Activated CD4-positive, alpha-beta memory T cell treated with anti-CD3 and anti-CD28 coated beads, Interleukin-2, amount 10 ng/mL, durations not matched to agents 7 days and 5 days (primary cell): ENCODE measurements at places on chromosomes 3 and 15. TPM values are rescaled to one million over a fixed set of nuclear protein-coding genes. Genes with fewer than 3 reads are reported as not detected.

The RPL32 gene
- 1,730 TPM for total RNA-seq

- no peak for DNase-seq
- H3K4me1 ChIP-seq: no peaks in the 10 kb centered on the region
- H3K4me3 ChIP-seq: no peak overlapping the region
- H3K36me3 ChIP-seq: no peaks in the 10 kb centered on the region
- no peaks in the 10 kb centered on the region for H3K27me3 ChIP-seq
Observed at GRCh38 chr3:46710671-46711295, 6.9 kb downstream of the PRSS50 start.

- H3K4me3 ChIP-seq: no peak overlapping the region
- H3K36me3 ChIP-seq: no peaks in the 10 kb centered on the region
- H3K27me3 ChIP-seq: no peaks in the 10 kb centered on the region
- no peaks in the 10 kb centered on the region for H3K4me1 ChIP-seq
- no peak for DNase-seq
- no peak overlapping the region for H3K27ac ChIP-seq
Observed at GRCh38 chr15:99145005-99145404, 40.1 kb downstream of the SYNM start.

- no peak overlapping the region for H3K4me3 ChIP-seq
- H3K27me3 ChIP-seq: no peaks in the 10 kb centered on the region
- DNase-seq: no peak
- no peak overlapping the region for H3K27ac ChIP-seq
Observed at GRCh38 chr15:88083811-88084760, 172.5 kb downstream of the NTRK3 start.
